NCI-H1048 (cell line): ENCODE measurements at places on chromosomes 1 and 21.
A peak's percentile ranks its signal among the peaks of the same experiment; 100 is the strongest.

- no peak for DNase-seq
Measured at GRCh38 chr21:15138490-15138889, 73.7 kb upstream of the NRIP1 start.

GRCh38 chr1:38790422-38791163, 69.0 kb downstream of the RRAGC start:
- no peak for DNase-seq

- no peak for DNase-seq
Measured at GRCh38 chr1:90501281-90501680, 215.8 kb downstream of the BARHL2 start.

- no peak for DNase-seq
Measured at GRCh38 chr1:170854677-170855076, 80.7 kb upstream of the MROH9 start.

- DNase-seq = no peak
Measured at GRCh38 chr1:31790140-31790539, 25.7 kb downstream of the SPOCD1 start.

DNA sequence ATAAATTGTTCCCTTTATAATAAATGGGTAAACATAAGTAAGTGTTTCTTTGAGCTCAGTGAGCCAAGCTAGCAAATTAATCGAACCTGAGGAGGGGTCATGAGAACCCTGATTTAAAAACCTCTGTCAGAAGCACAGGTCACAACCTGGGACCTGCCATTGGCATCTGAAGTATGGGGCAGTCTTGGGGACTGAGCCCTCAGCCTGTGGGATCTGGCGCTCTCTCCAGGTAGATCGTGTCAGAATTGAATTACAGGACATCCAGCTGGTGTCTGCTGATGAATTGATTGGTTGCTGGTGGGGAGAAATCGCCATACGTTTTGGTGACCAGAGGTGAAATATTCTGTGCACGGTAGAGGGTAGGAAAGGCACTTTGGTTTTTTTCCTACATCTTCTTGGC, 17.5 kb downstream of the UCK2 start:
- DNase-seq = no peak

DNA sequence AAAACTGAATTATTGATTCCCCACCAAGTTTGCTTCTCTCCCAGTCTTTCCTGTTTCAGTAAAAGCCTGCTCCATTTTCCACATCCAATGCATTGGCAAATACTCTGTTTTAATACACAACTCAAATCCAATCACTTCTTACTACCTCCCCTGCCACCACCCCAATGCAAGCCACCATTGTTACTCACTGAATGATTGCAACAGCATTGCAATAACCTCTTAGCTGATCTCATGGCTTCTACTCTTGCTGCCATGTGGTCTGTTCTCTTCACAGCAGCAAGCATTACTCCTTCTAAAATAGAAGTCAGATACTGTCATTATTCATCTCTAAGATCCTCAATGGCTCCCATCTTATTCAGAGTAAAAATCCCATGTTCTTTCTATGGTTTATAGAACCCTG, 123.4 kb downstream of the ATP6V1G3 start:
- DNase-seq = no peak

GRCh38 chr1:205321162-205321958, at the start of gene NUAK2:
Gene NUAK2, minus strand, starts transcription at chr1:205321745. Its CDS starts 117 bp downstream, at chr1:205321628.
- peak; percentile 99 for DNase-seq

DNA sequence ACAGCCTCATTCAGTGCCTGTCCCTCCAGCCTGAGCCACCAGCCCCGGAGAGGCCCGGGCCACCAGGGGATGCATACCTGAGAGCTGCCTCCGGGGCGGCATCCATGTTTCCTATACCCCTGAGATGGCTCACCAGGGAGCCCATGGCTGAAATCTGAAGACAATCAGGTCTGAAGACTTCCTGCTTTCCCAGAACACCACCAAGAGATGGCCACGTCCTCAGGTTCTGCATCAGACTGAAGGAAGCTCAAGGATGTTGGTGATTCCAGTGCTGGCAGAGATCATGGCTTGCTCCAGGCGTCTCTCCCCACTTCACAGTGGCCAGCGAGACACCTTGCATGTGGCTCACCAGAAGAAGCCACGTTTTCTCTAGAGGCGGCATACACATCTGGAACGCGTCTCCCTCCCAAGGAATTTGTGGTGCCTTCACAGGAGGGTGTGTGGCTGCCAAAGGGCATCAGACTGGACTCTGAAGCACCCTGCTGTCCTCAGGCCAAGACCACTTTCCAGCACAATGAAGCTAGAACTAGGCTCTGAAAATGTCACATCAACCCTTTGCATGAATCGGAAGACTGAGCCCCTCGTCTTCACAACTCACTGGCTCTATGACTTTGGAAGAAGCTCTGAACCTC, 170.7 kb upstream of the IRF2BP2 start:
- no peak for DNase-seq

GRCh38 chr1:231727171-231727570, 100.6 kb downstream of the DISC1 start:
- DNase-seq = no peak

DNA sequence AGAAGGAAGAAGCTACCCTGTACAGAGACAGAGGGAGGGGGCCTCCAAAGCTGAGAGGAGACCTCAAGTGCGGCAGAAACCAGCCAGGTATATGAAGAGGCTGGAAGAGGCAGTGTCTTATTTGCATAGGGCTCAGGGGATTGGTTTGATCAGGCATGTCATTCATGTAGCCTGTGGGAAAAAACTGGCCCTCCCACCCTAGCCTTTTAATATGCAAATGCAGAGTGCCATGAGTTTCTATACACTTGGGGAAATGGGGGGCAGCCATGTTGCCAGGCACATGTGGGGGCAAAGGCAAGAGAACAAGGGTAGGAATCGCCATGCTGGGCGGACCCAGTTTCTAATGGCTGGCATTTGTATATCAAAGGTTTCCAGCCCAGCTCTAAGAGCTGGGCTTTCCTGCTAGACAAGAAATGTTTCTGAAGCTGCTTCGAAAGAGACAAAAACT, 172.7 kb downstream of the RASAL2 start:
- DNase-seq = no peak

- no peak for DNase-seq
Measured at GRCh38 chr1:167617153-167618147, 12.6 kb upstream of the RCSD1 start.

GRCh38 chr1:25706146-25707089, 89.8 kb downstream of the MAN1C1 start:
- DNase-seq = no peak

DNA sequence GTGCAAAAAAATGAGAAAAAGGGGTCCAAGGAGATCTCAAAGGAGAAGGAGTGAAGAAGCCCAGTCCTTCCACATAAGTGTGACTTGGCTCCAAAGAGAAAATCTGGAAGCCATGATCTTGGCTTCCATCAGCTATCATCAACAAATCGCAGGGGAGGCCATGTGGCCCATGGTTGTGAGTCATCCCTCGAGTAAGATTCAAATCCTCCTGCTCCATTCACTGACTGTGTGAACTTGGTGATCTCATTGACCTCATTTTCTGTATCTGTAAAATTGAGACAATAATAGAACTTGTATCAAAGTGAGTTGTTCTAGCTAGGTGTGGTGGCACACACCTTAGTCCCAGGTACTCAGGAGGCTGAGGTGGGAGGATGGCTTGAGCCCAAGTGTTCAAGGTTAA, 79.1 kb upstream of the OLIG2 start:
- DNase-seq = no peak

DNA sequence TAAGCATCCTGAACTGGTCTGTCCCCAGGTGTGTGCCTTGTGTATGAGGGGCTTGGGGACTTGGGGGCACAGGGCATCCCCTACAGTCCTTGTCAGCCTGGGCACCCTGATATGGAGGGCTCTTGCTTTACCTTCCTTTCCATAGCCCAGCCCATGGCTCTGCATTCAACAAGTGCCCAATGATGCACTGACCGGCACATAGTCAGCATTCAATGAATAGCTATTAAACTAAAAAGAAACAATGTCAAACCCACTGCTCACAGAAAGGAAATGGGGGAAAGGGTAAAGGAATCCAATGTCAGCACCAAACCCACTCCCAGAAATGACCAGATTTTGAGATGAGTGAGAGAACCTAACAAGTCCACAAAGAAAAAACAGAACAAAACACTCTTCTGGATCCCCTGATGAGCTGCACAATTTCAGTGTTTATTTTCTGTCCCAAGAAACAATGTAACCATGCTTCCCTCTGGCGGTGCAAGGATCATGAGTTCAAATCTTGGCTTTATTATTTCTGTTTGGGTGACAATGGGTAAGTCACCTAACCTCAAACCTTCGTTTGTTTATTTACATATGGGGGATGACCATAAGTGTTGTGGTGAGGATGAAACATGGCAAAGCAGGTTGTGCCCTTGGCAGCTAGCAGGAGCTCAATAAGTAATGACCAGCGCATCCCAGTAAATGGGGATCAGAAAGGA, 22.0 kb downstream of the SYT6 start:
- no peak for DNase-seq
